ENCODE measurements at places on chromosomes 7 and 10.

GRCh38 chr7:21911341-21911875 is 34.3 kb downstream of the CDCA7L start:
- DNase-seq, result no peak

GRCh38 chr10:89238956-89239644 is 12.5 kb downstream of the LIPA start:
- no peak for DNase-seq

DNA sequence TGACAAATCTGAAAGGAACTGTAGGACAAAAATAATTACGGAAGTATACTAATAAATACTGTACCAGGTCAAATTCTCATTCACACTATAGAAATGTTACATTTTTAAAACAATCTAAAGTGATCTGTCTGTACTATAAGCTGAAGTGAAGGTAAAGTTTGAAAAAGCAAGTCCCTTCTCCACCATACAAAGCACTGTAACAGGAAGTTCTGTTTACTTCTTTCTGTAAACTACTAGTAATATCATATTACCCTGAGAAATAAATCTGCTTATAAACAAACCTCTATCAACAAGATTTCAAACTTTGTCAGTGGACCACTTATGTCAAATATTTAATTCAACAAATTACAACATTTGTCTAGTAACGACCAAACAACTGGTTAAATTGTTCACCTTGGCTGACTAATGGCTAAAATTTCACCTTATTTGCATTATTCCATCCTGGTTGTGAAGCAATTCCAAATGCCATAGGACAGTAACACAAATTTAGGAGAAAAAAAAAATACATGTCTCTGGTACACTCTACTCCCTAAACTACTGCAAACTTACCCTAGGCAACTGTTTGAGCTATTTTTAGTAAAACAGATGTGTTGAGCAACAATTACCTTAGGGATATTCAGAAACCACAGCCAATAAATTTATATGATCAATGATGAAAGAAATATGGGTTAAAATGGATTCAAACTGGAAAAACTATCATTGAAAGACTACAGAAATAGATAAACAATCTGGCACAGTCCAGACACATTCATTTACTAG is 126.0 kb downstream of the NRBF2 start:
- no peak for DNase-seq

DNA sequence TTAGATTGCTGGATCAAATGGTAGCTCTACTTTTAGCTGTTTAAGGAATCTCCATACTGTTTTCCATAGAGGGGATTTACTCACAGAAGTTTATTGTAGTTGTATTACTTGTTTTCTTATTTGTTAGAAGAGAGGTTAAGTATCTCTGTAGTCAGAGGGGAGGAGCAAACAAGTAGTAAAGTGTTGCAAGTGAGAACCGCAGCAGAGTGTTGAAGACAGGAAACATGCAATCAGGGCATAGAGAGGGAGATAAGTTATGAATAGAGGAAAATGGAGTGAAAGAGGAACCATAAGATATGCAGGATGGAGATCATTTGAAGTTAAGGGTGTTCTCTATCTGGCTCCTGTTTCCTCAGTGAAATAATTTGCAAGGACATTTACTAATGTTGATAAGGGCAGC is 331.4 kb upstream of the TMEM229A start:
- DNase-seq, result no peak
